AG10803 (cell line): ENCODE measurements at places on chromosomes 7 and 10.

GRCh38 chr10:113059371-113059780 is 109.3 kb downstream of the TCF7L2 start:
- peak; percentile 86 for DNase-seq

DNA sequence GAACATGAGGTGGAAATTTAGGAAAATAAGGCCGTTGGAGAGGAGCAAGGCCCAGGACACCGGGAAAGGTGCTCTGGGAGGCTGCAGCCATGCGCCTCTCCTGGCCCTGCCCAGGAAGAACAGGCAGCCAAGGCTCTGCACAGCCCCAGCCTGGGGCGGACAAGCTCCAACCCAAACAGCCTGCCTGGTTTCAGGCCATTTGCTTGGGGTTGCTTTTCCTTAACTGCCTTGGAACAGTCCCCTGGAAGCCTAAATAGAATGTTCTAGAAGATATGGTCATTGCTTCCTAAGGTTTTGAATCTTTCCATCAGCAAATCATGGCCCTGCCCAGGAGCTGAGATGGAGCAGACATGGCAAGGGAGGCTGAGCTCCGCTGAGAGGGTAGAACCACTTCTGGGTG is 11.0 kb downstream of the VSTM4 start:
- DNase-seq = no peak

- DNase-seq = no peak
Observed at GRCh38 chr7:25951414-25952260, 200.4 kb upstream of the NFE2L3 start.

DNA sequence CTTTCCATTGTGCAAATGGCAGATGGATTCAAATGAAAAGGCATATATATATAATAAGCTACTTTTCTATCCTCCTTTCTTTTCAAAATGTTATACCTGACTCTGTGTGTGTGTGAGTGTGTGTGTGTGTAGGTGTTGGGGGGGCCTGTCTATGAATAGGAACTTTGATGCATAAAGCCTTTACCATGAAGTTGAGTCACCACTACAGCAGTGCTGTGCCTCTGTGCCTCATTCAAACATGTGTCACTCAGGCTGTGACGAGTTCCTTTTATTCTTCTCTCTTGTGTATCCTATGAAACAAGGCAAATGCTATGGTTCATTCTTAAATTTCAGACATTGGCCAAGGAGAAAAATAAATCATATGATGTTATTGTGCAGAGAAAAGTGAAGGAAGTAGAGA is 52.7 kb upstream of the DKK1 start:
- DNase-seq = no peak

GRCh38 chr10:8283986-8284385 is 229.5 kb downstream of the GATA3 start:
- DNase-seq = no peak

DNA sequence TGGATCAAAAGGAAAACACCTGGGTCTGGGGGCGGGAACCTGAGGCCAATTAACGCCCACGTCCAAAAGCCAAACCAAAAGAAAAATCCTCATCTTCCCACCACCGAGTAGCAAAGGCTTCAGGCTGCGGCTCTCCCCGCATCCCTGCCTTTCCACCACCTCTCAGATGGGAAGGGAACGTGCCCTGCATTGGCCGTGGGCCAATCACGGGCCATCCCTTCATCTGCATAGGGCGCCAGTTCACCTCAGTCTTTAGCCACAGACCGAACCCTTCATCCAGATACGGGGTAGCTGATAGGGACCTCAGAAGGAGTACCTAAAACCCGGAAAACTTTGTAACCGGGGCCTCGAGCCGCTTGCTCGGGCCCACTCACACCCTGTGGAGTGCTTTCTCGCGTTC is 626 bp downstream of the PRPF18 start:
- DNase-seq = no peak

- peak; percentile 49 for DNase-seq
Observed at GRCh38 chr10:94218493-94219183, 144.1 kb downstream of the NOC3L start.

GRCh38 chr7:153934048-153934447 is 118.2 kb upstream of the DPP6 start:
- no peak for DNase-seq

DNA sequence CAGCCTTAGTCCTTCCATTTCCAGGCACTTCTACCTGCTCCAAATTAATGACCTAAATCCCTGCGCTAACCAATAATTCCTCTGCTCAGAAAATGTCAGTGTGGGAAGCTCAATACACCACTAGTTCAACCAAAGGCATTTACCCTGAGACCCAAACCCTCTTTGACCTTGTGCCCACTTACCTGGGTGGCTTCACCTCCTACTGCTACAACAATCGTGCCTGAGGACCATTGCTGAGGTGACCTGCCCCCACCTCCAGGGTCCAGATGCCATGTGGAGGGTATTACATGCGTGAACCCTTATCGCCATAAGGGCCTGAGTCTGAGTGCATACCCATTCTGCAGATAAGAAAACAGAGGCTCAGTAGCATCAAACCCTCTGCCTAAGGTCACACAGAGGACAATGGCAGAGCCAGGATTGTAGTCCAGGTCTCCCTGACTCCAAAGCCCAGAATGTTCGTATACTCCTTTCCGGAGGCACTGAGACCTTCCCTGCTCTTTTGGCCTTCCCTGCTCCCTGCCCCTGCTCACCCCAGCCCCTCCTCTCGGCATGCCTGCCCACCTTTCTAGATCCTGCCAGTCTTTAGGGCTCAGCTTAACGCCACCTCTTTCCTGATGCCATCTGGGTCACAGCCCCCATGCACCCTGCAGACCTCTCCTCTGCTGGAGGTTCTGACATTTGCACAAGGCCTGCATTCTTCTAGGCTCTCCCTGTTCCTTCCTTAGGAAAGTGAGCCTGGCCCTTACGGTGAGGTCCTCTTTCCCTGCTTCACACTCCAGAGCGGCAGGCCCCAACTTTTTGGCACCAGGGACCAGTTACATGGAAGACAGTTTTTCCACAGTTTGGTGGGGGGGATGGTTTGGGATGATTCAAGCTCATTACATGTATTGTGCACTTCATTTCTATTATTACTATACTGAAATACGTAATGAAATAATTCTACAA is 94.9 kb downstream of the CHST15 start:
- DNase-seq = no peak

DNA sequence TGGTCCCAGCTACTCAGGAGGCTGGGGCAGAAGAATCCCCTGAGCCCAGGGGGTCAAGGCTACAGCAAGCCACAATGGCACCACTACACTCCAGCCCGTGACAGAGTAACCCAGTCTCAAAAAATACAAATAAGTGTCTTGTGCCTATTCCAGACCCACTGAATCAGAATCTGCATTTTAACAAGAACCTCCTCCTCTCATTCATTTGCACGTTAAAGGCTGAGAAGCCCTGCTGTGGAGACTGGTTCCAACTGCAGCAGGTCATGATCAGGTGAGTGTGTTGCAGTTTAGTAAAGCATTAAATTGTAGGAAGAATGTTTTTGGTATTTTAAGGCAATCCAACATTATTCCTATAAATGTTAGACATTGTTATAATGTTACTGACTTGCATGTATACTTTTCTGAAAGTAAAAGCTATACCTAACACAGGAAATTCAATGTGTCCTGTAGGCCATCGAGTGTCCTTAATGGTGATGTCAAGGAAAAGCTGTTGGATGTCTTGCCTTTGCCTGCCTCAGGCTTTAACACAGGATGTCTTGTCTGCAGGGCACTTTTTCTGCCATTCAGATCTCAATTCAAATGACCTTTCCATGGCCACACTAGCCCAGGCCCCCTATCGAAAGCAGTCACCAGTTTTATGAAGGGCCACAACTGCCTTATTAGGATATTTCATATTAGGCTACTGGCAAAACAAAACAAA is 30.4 kb downstream of the MKRN1 start:
- no peak for DNase-seq

- no peak for DNase-seq
Observed at GRCh38 chr10:5282137-5282536, 82.6 kb upstream of the UCN3 start.

GRCh38 chr10:78972160-78972946 is 96.4 kb upstream of the ZMIZ1 start:
- DNase-seq = peak; percentile 72

GRCh38 chr7:867001-867405 is 9.4 kb upstream of the GET4 start:
- DNase-seq = peak; percentile 86

DNA sequence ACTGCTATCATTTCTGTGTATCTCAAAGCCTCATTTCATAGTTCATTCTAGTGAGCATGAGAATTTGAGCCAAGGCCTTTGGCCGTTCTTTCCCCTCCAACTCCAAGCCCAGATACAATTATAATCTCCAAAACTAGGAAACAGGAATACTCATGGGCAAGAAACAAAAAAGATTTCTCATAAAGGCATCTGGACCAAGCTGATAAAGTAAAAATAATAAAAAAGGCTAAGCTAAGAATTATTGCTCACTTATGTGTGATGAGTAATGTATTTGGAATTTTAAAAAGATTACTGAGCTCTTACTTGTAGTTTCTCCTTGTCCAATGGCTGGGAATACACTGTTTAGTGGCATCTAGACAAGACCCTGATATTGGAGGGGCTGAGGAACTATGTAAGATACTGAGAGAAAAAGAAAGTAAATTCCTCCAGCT is 196.4 kb upstream of the POM121L12 start:
- DNase-seq = no peak

DNA sequence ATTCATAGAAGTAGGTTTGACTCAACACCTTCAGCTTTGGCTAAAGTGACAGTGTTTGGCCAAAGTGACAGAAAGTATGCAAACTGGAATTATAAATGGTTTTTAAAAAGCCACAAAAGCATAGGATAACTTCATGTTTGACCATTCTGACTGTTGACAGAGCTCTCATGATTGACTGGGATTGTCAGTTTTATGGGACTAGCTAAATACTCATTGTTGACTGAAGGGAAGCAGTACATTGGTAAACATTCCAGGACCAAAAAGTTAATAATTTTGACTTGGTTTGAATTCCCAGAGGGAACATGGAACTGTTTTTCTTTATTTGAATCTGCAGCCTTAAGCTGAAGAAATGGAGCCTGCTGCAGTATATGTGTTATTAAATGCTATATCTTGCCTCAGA is 84.6 kb upstream of the STEAP4 start:
- no peak for DNase-seq

DNA sequence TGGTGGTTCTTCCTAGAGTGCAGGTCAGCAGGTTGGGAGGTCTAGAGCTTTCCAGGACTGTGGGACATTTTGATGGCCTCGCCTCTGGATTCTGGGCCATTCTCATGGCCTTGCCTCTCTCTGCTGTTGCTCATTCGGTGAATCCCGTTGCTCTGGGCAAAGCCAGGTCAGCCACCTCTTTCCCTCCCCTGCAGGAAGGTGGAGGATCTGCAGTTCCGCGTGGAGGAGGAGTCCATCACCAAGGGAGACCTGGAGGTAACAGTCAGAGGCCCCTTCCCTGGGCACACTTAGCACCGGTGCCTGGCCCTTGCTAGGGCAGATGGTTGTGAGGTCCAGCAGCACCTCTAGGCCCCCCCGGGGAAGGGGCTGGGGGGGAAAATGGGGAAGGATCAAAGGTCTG is 74.9 kb downstream of the CLIP2 start:
- no peak for DNase-seq

GRCh38 chr10:99435986-99436638 is 5.7 kb upstream of the GOT1 start:
- DNase-seq = peak; percentile 58
